ENCODE measurements at places on chromosomes 6 and 20.

DNA sequence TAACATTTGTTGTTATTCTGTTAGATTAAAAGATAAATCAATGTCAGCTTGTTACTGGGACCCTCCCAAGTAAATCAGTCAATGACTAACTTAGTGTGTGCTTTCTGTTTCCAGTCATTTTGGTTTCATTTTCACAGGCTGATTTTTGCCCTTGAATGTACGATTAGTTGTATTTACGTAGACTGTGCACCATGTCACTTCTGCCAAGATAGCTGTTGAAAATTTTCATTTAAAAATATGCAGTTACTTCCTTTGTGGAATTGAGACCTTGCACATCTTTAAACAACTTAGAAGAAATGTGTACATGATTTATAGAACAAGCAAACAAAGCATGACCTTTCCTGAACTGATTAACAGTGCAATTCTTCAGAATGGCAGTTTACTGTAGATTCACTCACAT lies 944.8 kb upstream of the CITED2 start:
- no peak for DNase-seq

- no peak for DNase-seq
Observed at GRCh38 chr6:11858439-11858838, 79.8 kb upstream of the ADTRP start.

- no peak for DNase-seq
Observed at GRCh38 chr6:45305546-45305945, 22.6 kb upstream of the RUNX2 start.

DNA sequence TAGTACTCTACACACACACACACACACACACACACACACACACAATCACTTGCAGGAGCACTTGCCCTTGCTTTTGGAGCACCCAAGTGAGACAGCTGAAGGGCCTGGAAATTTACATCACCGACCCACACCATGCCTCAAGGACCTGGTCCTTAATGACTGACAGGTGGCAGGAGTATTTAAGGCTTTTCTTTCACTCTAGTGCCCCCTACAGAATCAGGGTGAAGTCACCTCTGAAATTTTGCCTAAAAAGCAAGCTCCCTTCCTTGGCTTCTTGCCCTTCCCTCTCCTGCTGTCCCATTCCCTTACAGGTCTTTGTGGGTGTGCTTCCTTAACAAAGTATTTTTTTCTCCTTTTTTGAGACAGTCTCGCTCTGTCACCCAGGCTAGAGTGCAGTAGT lies 353.5 kb upstream of the IRAK1BP1 start:
- DNase-seq: no peak

DNA sequence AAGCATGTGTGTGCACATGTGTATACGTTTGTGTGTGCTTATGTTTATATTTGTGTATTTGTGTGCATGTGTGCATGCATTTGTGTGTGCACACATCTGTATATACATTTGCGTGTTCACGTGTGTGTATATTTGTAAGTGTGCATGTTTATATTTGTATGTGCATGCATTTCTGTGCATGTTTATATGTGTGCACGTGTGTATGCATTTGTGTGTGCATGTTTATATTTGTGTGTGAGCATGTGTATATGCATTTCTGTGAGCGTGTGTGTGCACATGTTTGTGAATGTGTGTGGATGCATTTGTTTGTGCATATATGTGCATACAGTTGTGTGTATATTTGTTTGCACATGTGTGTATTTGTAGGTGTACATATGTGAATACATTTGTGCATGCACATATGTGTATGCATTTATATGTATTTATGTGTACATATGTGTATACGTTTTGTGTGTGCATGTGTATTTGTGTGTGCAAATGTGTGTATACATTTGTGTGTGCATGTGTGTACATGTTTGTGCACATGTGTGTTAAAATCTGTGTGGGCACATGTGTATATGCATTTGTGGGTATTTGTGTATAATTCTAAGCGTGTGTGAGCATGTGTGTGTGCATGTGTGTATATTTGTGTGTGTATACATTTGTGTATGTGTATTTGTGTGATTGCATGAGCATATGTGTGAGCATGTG lies 140.4 kb upstream of the AFDN start:
- DNase-seq: no peak

Measured in mesothelial cell of epicardium (in vitro differentiated cells).